ENCODE measurements at places on chromosomes 1 and 21.

GRCh38 chr1:205770618-205771017 lies 4.7 kb downstream of the RAB29 start:
- DNase-seq = no peak

GRCh38 chr1:43197343-43198127 lies 25.4 kb downstream of the CFAP57 start:
- DNase-seq = peak; percentile 7

DNA sequence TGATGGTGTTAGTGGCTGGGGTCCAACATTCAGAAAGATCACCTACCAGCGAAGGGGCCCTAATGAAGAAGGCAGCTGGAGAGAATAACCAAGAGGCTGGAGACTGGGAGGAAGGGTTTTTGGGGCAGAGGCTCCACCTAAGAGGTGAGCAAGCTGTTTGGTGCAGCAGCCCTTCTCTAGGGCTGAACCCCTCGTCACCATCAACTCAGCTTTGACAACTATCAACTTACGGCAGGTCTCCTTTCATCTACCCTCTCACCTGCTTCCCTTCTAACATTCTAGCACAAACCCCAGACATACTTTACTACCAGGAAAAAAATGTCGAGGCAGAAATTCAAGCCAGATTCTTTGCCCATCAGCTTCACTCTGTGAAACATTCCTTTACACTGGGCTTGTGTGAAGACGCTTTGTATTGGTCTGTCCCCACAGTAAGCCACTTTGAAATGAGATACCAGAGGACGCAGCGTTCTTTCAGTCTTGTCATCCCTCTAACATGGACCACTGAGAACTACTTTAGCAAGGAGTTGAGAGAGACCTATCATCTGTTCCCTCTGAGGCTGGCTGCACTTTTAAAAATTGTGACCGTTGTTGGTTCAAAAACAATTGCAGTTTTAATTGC lies 84.6 kb downstream of the RAVER2 start:
- no peak for DNase-seq

- no peak for DNase-seq
These were observed 7.4 kb upstream of the MOB3C start for GRCh38 chr1:46623743-46624644.

DNA sequence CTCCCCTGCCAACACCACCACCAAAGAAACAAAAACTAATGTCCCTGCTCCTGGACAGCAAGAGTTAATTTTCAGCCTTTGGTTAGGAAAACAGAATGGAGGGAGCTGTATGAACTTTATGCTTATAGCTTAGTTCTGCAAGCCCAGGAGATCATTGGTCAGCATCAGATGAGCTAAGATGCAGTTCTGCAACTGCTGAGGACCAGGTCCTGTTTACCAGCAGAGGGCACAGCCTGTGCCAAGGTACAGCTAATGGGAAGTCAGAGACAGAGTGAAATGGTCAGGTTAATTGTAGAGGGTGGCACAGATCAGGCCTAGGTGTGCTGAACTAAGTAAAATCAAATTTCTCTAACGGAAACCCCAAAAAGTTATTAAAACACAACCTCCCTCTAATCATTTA lies 161.3 kb downstream of the ROR1 start:
- no peak for DNase-seq

DNA sequence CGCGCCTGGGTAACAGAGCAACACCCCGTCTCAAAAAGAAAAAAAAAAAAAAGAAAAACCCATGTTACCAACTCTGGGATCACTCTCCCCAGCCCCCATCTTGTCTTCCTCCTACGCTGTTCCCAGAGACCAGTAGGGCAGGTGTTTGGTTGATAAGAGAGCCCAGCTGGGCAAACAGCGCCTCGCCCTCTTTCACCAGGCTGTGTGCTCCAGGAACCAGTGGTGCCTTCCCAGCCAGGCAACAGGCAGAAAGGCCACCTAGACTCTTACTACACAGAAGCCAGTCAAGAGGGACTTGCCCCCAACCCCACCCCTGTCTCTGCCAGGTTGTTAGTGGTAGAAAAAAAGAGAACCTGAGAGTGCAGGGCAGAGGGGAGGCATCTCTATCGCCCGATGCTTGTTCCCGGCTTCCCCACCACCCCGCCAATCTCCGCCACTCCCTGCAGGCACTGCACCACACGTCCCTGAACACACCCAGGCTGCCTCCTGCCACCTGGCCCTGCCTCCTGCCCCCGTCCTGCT lies 14.0 kb upstream of the CTRC start:
- no peak for DNase-seq

- no peak for DNase-seq
These were observed 185.1 kb downstream of the FCRL5 start for GRCh38 chr1:157367091-157367739.

DNA sequence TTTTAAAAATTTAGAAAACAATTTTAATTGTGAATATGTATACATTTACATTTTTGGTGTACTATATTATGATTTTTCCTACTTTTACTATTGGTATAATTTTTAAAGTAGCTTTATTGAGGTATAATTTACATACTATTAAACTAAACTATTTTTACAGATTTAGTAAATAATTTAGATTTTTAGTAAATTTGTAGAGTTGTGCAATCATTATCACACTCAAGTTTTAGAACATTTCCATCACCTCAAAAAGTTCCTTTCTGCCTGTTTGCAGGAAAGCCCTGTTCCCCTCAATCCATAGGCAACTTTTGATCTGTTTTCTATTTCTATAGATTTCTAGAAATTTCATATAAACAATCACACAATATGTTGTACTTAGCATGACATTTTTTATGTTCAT lies 8.2 kb downstream of the PHTF1 start:
- no peak for DNase-seq
